Ovary (tissue), 10 donors: ENCODE measurements at places on chromosomes 2 and 18. TPM values are rescaled to one million over a fixed set of nuclear protein-coding genes. Genes with fewer than 3 reads are reported as not detected.

SLC5A7 gene
- polyA plus RNA-seq: 0.02 TPM

MAP3K19 gene
- polyA plus RNA-seq: 0.02 TPM

CNDP2 gene
- 41.1 TPM for polyA plus RNA-seq

FBXO48 gene
- polyA plus RNA-seq: 0.91 TPM

LRPPRC gene
- polyA plus RNA-seq: 41.0 TPM

CCL20 gene
- 0.65 TPM for polyA plus RNA-seq
